ENCODE measurements at places on chromosomes 16 and 17. TPM values are rescaled to one million over a fixed set of nuclear protein-coding genes. Genes with fewer than 3 reads are reported as not detected.

KRTAP4-4 gene
- not detected for total RNA-seq

PRSS27 gene
- total RNA-seq: under 0.01 TPM

RTN4RL1 gene
- total RNA-seq: under 0.01 TPM

CLDN7 gene
- 1.4 TPM for total RNA-seq

TEX14 gene
- total RNA-seq: not detected

TSNAXIP1 gene
- 0.72 TPM for total RNA-seq

SNX20 gene
- total RNA-seq: not detected

PGAP3 gene
- total RNA-seq: 4.3 TPM

BCL6B gene
- total RNA-seq: not detected

KRTAP2-2 gene
- total RNA-seq: not detected

ATXN1L gene
- 5.8 TPM for total RNA-seq

GNGT2 gene
- 0.56 TPM for total RNA-seq

DNA sequence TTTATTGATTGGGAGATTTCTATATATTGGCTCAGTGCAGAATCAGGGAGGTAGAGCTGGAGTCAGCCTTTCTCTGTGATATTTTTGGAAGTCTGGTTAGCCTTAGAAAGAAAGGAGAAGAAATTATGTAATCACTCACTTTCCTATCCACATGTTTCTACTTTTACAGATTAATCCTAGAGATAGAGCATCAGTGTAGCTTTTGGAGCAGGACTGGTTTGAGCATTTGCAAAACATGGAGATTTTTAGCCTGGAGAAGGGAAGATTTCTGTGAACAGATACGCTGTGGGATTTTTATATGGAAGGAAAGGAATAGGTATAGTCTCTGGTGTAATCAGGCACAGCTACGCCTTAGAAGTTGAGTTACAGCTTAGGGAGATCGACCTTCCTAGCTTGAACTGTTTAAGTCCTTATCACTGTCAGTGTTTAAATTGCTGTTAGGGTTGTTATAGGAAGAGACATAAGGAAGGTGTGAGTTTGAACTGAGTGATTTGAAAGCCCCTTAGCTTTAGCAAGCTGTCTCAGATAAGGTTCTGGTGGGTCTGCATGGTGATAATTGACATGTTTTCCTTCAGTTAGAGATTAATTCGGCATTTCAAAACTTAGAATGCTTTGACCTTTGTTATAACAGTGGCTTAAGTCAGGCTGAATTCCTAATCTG, 20.5 kb downstream of the METTL9 start:
- DNase-seq: no peak

- DNase-seq: peak; percentile 8
These were observed 537 bp downstream of the CNOT1 start for GRCh38 chr16:58628845-58629732.

- DNase-seq: peak; percentile 26
These were observed at the start of gene GAS7 for GRCh38 chr17:10198509-10199249. Gene GAS7 (minus strand): TSS chr17:10198606.

GRCh38 chr16:14205666-14206065, 134.5 kb downstream of the MRTFB start:
- peak; percentile 6 for DNase-seq

- no peak for DNase-seq
These were observed 10.7 kb upstream of the RNF222 start for GRCh38 chr17:8408371-8408770.

GRCh38 chr17:60303406-60304099, 88.4 kb downstream of the USP32 start:
- no peak for DNase-seq

DNA sequence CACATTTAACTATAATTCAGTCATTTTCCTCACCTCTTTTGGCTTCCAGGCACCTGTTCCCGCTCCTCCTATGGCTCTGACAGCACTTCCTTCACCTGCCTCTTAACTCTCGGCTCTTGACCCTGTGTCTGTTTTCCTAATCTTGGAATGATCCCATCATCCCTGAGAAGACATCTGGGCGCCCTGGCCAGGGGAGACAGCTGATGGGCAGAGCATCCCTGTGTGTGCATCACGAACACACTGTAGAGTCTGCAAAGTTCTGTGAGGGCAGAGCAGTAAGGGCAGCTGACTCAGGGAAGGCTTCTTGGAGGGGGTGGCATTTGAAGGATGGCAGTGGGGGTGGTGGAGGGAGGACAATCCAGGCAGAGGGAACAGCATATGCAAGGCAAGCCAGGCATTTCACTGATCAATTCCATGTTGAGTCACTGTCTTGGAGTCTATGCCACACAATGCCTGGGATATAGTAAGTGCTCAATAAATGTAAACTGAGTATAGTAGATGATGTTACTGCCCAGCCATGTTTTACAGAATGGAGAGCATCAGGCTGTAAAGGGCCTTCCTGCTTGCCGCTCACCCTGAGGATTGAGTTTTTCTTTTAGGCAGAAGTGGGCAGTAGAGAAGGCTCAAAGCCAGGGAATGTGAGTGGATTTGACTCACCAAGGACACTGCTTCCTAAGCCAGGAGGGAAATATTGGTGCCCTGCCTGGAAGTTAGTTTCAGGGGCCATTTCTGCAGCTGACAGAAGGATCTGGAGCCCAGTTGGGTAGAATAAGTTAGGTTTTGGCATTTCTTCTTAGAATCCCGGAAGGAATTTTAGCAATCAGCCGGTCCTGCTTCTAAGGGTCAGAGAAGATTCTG, 5.8 kb upstream of the RAB11FIP4 start:
- peak; percentile 29 for DNase-seq

DNA sequence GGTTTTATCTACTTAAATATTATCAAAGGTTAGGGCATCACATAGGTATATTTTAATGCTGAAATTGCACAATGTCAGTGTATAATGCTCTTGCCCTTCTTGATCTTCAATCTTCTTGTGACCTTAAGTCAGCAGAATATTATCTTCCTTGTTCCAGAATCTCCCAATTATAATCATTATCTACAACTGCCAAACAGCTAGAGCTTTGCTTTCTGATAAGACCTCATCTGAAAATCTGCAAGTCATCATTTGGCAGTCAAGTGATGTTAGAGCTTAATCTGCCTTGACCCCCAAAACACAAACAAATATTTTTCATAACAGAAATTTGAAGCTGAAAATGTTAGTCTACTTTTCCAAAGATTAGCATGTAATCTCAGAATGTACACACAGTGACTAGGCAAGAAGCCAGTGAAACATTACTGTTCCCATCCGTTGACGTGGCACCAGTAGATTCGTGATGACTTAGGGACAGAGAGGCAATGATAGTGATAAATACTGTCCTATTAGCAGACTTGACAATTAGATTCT, 19.8 kb downstream of the REXO5 start:
- DNase-seq: peak; percentile 44

DNA sequence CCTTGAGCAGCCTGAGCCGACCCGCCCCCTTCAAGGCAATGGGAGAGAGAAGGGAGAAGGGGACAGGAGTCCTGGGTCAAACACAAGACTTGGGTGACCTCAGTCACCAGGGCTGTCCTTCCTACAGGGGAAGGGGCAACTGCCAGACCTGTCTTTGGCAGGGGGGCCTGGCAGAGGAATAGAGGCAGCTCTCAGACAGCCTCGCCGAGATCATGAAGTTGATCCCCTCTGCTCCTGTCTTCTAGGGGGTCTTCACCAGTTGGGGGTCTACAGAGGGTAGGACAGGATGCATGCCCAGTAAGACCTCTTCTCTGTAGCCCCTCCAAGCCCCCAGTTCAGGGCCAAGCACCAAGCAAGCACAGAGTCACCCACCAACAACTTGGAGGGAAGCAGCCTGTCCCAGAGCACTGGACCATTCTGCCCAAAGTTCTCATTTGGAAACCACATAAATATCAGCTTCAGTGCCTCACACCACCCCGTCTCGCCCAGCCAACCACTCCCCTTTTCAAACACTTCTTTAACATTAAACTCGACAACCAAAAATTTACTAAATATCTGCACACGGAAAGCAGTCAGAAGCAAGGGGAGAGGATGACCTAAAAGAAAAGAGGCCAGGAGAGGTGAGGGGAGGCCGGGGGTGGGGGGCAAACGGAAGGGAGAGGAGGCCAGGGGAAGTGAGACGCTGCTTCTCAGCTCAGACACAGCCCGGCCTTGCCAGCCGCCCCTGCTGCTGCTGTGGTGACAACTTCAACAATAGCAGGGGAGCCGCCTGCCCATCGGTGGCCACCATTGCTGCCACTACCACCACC, 7.7 kb downstream of the DOK4 start:
- DNase-seq: no peak

DNA sequence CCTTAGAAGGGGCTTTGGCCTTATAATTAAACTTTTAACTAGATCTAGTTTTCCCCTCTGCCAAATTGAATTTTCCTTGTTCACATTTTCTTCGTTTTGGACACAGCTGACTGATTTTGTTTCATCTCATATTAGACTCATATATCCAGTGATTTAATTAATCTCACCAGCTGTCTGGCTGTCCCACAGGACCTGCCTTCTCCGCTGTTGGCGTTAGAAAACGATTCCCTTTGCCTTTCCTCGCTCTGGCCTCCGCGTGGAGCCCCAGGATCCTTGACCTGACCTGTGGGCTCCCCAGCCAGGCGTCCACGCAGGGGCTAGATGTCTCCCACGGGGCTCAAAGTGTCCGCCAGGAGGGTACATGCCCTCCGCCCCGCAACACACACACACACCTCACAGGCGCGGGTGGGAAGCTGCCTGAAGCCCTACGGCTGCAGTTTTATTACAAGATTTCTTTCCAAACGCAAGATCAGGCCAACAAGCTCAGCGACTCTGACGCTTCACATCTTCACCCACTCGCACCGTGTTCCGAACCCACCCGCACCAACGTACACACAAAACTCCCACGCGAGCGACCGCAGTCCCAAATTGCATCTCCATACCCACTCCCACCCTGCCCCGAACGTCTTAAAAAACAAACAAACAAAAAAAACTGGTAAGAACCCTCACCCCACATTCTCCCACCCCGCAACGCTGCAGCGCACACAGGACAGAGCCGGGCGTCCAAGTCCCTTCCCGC, 1.1 kb downstream of the RPRML start:
- DNase-seq: no peak

GRCh38 chr17:63718988-63719387, 19.1 kb upstream of the LIMD2 start:
- no peak for DNase-seq

DNA sequence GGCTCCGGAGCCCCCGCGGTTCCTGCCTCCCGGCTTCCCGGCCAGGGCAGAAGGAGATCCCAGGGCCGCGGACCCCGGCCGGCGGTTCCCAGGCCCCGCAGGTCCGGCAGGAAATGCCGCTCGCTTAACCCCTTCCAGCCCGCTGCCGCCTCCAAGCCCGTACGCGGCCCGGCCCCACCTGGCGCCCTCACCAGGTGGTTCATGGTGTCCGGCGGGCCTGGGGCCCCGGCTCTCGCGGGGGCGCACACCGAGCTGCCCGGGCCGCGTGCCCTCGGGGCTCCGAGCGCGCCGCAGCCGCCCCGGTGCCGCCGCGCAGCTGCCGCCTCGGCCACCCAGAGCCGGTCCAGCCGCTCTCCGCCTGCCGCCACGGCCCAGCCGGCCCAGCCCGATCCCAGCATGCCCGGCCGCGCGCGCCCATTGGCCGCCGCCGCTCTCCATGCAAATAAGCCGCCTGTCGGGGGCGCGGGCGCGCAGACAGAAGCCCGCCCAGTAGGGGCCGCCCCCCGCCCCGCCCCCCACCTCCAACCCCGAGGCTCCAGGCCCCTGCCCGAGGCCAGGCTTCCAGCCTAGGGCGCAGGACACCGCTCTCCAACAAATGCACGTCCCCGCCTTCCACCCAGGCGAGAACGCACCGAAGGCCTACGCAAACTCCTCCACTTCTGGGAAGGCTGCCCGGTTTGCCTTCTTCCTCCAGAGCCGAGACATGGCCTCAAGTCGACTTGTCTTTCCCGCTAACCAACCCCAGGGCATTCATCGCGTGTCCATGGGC, at the start of gene BCAR1:
Gene BCAR1, minus strand, starts transcription at position 345 of the 769 bp plus-strand sequence. Its CDS starts 142 bp downstream, at position 203.
- peak; percentile 93 for DNase-seq

GRCh38 chr16:75593825-75594820, 27.9 kb downstream of the GABARAPL2 start:
- peak; percentile 83 for DNase-seq

DNA sequence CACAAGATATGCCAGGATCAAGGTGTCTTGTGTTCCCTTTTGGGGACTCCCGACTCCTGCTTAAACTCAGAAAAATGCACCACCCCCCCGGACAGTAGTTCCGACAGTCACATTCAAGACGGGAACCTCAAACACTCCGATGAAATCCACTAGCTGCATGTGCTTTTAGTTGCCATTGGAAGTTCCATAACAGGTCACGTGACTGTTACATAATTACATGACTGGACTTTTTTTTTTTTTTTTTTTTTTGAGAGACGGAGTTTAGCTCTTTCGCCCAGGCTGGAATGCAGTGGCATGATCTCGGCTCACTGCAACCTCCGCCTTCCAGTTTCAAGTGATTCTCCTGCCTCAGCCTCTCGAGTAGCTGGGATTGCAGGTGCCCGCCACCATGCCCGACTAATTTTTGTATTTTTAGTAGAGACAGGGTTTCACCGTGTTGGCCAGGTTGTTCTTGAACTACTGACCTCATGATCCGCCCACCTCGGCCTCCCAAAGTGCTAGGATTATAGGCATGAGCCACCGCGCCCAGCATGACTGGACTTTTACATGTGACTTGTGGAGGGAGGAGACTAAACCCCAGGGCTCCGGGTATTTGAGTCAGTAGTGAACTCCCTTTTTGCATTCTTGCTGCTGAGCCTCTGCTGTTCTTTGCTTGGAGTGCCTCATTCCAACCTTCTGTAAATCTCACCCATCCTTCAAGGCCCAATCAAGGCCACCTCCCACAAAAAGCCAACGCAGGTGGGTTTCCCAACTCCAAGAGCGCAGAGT, 1.6 kb downstream of the SIRT7 start:
- peak; percentile 72 for DNase-seq

DNA sequence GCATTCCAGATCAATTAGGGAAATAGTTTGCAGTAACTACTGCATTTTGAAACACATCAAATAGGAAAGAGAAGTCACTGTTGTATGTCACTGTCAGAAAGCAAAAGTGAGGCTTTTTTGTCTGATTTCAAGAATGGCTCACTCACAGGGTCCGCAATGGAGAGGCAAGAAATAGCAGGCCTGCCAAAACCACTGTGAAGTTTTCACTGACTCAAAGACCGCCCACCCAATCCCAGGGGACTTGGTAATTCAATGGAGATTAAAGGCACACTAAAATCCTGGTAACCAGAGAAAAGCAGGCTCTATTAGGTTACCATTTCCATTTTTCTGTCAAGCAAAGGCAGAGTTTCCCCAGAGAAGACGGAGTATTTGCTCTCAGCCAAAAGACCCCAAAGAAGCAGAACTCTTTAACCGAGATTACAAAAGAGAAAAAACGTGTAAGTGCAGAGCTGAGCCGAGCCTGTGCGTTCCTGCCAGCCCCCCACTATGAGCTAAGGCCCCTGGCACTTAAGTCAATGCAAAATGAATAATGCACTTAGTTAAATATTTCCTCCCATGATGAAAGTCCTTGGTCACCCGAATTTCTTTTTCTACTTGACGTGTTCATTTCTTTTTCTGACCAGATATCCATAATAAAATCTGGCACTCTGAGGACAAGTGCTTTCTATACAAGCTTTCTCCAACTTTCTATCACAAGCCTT, 57.0 kb downstream of the FOXL1 start:
- no peak for DNase-seq

All from IMR-90 (cell line).